Neural crest cell (in vitro differentiated cells): ENCODE measurements at places on chromosomes 1 and 21. TPM values are rescaled to one million over a fixed set of nuclear protein-coding genes. Genes with fewer than 3 reads are reported as not detected.
A peak's percentile ranks its signal among the peaks of the same experiment; 100 is the strongest.

GFI1 gene
- 0.11 and 0.16 TPM in 2 replicates for total RNA-seq

DNA sequence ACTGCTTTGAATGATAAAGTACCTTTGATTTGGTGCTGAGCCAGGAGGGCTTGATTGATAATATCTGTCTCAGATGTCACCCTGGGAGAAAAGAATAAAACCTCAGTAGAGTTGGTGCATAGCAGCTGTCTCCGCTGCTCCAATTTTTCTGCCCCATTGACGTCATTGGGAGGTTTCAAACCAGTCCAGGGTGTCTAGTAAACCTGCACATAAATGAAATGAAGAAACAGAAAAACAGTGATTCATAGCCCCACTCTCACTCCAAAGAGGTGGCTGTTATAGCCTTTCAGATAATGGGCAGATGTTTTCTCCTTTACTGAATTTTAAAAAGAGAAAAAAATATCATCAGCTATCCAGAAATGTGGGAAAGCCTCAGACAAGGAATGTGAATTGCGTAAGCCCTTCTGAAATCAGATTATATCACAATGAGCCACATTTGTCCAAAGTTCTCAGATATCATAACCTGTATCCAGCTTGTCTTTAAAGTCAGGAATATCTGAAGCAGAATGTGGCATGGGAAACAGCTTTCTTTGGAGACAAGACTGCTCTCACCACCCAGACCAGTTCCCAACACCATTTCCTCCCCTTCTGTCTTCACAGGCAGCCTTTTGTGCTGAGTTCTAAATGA lies 351.3 kb upstream of the SGIP1 start:
- DNase-seq, result no peak

NBPF4 gene
- not detected in 2 replicates for total RNA-seq

DNA sequence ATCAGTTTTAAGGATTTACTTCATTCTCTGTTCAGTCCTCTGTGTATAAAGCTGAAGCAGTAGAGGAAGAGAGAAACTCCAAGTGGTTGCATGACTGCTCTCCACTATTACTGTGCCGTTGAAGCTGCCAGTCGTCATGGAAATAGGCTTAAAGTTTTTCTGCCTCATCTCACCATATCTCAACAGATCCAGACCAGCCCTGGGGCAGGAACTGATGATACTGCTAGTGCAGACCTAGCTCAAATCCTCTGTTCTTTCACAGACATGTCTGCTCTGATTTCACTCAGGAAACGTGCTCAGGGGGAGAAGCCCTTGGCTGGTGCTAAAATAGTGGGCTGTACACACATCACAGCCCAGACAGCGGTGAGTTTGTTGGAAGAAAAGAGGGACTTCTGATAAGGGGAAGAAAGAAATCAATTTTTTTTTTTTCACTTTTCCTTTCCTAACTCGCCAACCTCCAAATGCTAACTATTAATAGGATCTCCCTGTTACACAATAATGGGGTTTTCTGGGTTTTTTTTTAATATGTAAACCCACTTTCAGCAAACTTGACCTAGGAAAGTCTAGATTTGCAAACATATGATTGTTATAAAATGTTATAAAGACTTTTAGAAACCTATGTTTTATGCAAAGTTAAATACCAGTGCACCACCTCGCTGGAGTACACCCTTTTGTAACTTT lies 22.2 kb upstream of the STRIP1 start:
- no peak for DNase-seq

GRCh38 chr1:16458831-16459230 lies 18.3 kb downstream of the NECAP2 start:
- DNase-seq, result no peak

DNA sequence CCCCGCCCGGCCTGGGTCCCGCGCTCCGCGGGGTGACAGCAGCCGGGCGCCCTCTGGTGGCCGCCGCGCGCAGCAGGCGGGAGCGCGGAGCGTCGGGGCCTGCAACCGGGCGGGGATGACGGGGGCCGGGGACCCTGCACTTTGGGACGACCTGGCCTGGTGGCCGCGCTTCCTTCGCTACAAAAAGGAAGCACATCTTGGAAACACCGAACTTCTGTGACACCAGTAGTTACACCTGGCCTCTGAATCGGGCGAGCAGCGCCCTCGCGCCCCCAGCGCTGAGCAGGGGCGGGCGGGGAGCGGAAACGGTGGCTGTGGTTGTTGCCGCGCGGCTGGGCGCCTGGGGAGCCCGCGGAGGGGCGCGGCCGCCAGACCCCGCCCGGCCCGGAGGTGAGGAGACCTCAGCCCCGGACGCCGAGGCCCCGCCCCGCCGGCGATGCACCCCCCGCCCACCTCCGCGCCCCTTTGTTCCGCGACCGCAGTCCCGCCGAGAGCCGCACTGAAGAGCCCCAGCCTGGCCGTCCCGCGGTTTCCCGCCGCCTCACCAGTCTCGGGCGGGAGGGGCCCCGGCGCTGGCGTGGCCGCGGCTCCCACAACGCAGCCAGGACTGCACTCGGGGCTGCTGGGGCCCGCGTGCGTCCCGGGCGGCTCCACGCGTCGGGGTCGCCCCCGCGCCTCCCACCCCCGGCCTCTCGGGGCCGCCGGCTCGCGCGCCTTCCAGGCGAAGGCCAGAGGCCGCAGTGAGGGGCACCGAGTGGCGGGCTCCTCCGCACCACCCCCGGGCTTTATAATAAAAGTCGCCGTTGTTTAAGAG lies 59.3 kb downstream of the H3-3A start:
- DNase-seq, result peak; percentile 76

DNA sequence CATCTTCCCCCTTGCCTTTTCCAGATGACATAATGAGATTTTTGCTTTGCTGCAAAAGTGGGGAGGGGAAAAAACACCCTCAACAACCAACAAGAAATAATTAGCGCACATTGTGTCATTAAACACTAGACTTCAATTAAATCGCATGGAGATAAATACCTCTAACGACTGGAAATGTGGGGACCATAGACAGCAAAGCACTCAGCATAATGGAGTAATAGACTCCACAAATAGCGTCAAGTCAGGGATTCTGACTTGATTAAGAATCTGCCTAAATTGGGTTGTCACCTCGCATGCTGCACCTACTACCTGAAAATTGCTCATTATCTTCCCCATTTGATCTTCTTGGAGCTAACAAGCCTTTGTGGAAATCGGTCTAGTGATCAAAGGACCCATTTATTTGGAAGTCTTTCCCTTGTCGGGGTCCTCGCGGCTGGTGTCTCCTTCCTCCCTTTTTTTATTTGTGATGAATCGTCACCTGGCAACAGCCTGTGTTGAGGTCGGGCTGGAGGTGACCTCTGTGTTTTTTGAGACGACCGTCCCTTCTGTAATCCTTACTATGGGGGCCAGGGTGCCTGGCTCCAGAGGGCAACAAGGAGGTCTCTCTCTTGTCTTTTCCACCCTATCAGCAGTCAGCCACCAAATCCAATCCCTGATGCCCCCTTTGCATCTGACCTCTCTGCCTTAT lies 75.3 kb upstream of the IGSF21 start:
- no peak for DNase-seq
